ENCODE measurements at places on chromosomes 4 and X. TPM values are rescaled to one million over a fixed set of nuclear protein-coding genes. Genes with fewer than 3 reads are reported as not detected.

The TRPC5OS gene
- total RNA-seq, result not detected

The VEGFC gene
- 10.8 TPM for total RNA-seq

The DNAAF6 gene
- total RNA-seq, result not detected

The RADX gene
- total RNA-seq, result 0.14 TPM

The LGI2 gene
- not detected for total RNA-seq

The FHIP1A gene
- 0.17 TPM for total RNA-seq

The SLC4A4 gene
- total RNA-seq, result 0.17 TPM

The DUSP9 gene
- 0.05 TPM for total RNA-seq

The IGFBP7 gene
- 2,129 TPM for total RNA-seq

The LANCL3 gene
- total RNA-seq, result 0.51 TPM

The AMTN gene
- total RNA-seq, result not detected

The AWAT2 gene
- total RNA-seq, result 1.2 TPM

The VSIG1 gene
- total RNA-seq, result 0.51 TPM

The ALB gene
- 0.19 TPM for total RNA-seq

The RHOXF1 gene
- not detected for total RNA-seq

The ADH1A gene
- total RNA-seq, result not detected

The SATL1 gene
- not detected for total RNA-seq

The CSAG1 gene
- not detected for total RNA-seq

The XAGE2 gene
- not detected for total RNA-seq

The CLGN gene
- total RNA-seq, result 0.51 TPM

The GAGE2A gene
- not detected for total RNA-seq

The GNRHR gene
- not detected for total RNA-seq

The FAM47A gene
- total RNA-seq, result not detected

The RAB39B gene
- 0.14 TPM for total RNA-seq

The ZNF280C gene
- total RNA-seq, result 4.0 TPM

The WNK3 gene
- total RNA-seq, result 0.60 TPM

The CACNA1F gene
- total RNA-seq, result 0.05 TPM

The TCEAL7 gene
- total RNA-seq, result 1.2 TPM

The CTBP1 gene
- 268 TPM for total RNA-seq

The NUDT10 gene
- total RNA-seq, result 0.09 TPM

The ATP2B3 gene
- total RNA-seq, result under 0.01 TPM

The CRMP1 gene
- total RNA-seq, result 0.37 TPM

The OR13H1 gene
- total RNA-seq, result not detected

The ZNF141 gene
- 12.7 TPM for total RNA-seq

The HEPH gene
- 1.4 TPM for total RNA-seq

The HSFX2 gene
- 0.37 TPM for total RNA-seq

The RBMXL3 gene
- not detected for total RNA-seq

The PITX2 gene
- not detected for total RNA-seq

The HTR2C gene
- not detected for total RNA-seq

The SNCA gene
- 140 TPM for total RNA-seq

The C1QTNF7 gene
- total RNA-seq, result not detected

The LEF1 gene
- 0.84 TPM for total RNA-seq

The TREX2 gene
- total RNA-seq, result 4.1 TPM

The PRRG1 gene
- 32.0 TPM for total RNA-seq

The ABHD18 gene
- 12.6 TPM for total RNA-seq

The POLN gene
- 2.7 TPM for total RNA-seq

The RASSF6 gene
- total RNA-seq, result under 0.01 TPM

The TMEM184C gene
- total RNA-seq, result 51.7 TPM

The FAM149A gene
- not detected for total RNA-seq

The PIN4 gene
- total RNA-seq, result 12.4 TPM

The RPL9 gene
- 906 TPM for total RNA-seq

The NAP1L3 gene
- 0.88 TPM for total RNA-seq

The RAB33A gene
- total RNA-seq, result 0.42 TPM

The COL4A5 gene
- total RNA-seq, result 48.0 TPM

The KCND1 gene
- total RNA-seq, result 0.79 TPM

Measured in dermis blood vessel endothelial cell (primary cell).